ENCODE measurements at places on chromosomes 7 and 10. TPM values are rescaled to one million over a fixed set of nuclear protein-coding genes. Genes with fewer than 3 reads are reported as not detected.

DNA sequence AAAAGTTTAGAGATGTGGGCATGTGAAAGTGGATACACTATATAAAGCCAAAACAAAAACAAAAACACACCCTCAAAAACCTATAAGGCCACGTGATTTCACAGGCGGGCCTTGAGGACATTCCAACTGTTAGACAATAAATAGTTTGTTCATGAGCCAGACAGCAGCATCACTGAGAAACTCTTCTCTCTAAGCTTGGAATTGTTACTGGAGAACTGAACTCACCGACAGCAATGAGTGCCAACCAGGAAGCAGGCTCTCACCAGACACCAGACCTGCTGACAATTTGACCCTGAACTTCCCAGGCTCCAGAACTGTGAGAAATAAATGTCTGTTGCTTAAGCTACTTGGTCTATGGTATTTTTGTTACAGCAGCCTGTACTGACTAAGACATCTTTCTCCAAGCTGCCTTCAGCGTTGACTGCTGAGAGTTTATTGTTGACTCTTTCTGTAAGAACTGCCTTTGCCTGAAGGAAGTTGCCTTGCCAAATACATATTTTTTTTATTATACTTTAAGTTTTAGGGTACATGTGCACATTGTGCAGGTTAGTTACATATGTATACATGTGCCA is 107.5 kb downstream of the EPDR1 start:
- no peak for DNase-seq

DNA sequence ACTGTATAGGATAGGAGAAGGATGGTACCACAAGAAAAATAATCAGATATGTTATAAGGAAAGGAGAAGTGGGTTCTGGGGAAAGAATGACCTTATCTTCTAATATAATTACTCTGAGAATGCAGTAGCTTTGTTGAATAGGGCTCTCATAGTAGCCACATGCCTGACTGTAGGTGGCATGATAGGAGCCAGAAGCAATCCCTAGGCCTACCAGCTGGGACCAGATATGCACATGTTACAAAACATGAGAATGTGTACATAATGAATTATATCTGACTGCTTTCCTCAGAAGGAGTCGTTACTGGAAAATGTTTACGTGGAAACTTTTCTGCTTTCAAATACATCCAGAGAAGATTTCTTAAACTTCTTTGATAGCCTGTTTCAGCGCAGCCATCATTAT is 53.2 kb upstream of the FAM3C start:
- peak; percentile 32 for DNase-seq

GRCh38 chr7:21920936-21921335 is 24.8 kb downstream of the CDCA7L start:
- no peak for DNase-seq

GRCh38 chr10:91628383-91628782 is 4.5 kb downstream of the PPP1R3C start:
- DNase-seq, result no peak

DNA sequence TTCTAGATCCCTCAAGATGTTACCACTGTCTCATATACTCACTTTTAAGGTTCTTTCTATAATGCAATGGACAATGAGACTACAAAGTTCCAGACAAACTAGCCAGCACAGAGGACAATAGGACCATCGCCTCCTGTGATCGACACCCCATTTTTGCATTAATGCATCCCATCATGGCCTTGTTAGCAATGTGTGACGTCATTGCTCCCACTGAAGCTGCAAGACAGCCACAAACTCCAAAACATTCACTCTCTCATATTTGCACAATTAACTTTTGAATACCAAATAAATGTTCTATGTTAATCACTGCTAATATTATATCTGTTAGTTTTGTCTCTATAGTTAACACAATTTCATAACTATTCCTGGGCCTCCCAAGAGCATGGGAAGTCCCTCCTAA is 88.8 kb upstream of the TMEM72 start:
- DNase-seq, result no peak

Gene TAS2R60
- total RNA-seq, result not detected

Gene CDK14
- 8.7 TPM for total RNA-seq

Gene UTF1
- not detected for total RNA-seq
